ENCODE measurements at places on chromosomes 5 and 9.

DNA sequence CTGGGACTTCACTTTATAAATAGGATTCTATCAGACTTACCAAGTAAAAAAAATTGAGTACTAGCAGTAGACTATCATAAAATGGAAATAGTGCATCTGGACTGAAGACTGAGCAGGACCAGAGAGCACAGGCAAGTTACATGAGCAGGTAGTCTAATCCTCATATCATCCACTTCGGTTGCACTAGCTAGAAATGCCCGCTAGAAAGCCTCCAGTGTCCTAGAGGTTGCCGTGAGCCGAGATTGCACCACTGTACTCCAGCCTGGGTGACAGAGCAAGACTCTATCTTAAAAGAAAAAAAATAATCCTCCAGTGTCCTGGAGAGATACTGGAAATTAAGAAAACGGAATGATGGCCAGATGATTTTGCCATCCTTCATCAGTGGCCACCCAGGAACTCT lies 20.0 kb downstream of the C5orf47 start:
- DNase-seq: no peak

DNA sequence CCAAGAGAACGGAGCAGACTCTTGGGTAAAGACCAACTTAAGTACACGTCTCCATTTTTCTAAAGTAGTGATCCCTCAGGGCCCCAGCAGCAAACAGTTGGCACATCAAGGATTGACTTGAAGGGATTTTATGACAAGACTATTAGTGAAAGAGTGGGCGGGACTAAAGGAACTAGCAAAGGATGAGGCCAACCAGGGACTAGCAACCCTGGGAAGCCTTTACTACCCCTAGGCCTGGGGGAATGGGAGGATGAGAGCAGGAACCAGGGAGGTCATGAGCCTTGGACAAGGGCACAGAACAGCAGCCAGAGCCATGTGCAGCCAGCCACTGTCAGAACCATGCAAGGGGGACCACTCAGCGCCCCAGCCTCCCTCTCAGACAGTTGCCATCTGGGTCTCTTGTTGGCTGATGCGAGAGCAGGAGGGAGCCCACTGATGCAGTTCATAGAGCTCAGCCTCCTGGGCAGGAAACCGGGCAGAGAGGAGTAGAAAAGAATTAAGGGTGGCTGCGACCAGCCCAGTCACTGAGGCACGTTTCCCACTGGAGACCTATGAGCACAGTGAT lies 28.1 kb downstream of the TGFBI start:
- DNase-seq: no peak

GRCh38 chr9:12194731-12195130 lies 498.5 kb upstream of the TYRP1 start:
- no peak for DNase-seq

GRCh38 chr5:1498623-1499416 lies 24.9 kb downstream of the LPCAT1 start:
- no peak for DNase-seq

- no peak for DNase-seq
Observed at GRCh38 chr5:35336230-35336629, 105.9 kb upstream of the PRLR start.

- DNase-seq: no peak
Observed at GRCh38 chr9:97695995-97696802, 941 bp downstream of the XPA start.
